ENCODE measurements at places on chromosomes 7 and 10. TPM values are rescaled to one million over a fixed set of nuclear protein-coding genes. Genes with fewer than 3 reads are reported as not detected.

The CYP26C1 gene
- not detected for total RNA-seq

DNA sequence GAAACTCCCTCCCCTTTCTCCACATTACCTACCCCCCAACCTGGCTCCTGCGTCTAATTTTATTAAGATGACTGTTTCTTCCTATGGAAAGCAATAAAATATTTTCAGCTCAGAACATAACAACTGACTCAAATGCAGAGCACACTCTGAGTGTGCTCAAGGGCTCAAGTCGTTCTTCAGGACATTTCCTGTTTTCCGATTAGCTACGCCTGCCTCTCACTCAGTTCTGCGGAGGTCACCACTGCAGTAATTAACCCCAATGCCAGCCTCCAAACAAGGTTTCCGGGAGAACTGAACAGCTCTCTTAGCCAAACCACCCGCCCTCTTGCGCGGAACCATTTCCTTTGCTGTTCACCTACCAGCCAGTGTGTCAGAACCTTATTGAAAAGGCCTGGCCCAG lies 19.3 kb downstream of the MYOF start:
- DNase-seq = no peak

- DNase-seq = no peak
Observed at GRCh38 chr10:70162892-70163201, 7.5 kb downstream of the SAR1A start.

GRCh38 chr10:78752708-78753107 lies 316.1 kb upstream of the ZMIZ1 start:
- DNase-seq = no peak

The FRAT1 gene
- 1.2 TPM for total RNA-seq

All from Caki2 (cell line).